Left hindlimb (tissue), 1 donor: ENCODE measurements at places on chromosomes 11 and 22.

- DNase-seq: no peak
These were observed 18.8 kb downstream of the KCTD17 start for GRCh38 chr22:37070334-37070733.

DNA sequence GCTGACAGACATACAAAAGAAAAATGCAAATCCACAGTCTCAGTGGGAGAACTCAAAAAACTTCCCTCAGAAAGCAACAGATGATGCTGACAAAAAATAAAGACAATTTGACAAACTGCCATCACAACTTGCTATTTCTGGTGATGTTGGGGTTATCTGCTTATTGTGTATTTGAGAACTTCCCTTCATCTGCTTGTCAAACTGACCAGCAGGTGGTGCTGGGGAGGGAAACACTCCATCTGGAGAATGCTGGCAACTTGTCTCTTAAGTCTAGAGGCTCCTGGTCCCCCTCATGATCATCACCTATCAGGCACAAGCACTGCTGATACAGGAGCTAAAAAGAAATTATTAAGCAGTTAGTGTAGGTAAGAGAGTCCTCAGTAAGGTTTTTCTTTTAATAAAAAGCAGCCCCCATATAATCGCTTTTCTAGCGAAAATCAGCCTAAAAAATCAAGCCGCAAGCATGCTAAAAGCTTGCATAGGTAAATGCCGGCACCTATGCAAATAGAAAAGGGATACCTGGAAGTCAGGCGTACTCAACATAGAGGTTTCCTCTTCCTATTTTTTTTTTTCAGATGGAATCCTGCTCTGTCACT lies 9.8 kb upstream of the FAM111B start:
- peak; percentile 60 for DNase-seq

- DNase-seq: no peak
These were observed 4.4 kb downstream of the TSPO start for GRCh38 chr22:43155789-43156188.

DNA sequence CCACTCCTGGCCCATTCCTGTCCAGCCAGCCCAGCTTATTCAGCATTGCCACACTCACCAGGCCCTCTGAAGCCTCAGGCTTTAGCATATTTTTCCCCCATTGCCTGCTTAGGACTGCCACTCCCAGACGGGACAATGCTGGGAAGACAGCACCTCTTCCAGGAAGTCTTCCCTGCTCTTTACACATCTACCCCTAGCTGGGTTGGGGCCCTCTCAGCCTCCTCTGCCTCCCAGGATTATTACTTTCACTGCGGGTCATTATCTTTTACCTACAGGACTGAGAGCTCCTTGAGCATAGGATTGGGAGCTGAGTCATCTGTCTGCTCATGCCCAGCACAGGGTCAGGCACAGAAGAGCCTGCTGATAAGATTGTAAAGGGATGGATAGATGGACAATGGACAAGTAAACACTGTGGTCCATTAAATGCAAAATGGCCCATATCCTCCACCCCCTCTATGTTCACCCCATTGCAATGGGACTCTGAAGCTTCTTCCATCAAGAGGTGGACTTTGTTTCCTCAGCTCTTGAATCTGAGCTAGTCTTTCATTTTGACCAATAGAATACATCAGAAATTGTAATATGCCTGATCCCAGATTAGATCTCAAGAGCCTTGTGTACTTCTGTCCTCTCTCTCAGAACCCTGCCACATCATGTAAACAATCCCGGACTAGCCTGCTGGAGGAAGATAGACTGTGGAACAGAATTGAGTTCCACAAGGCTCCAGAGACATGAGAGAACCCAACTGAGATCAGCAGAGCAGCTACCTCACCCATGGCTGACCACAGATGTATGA lies 32.0 kb upstream of the LRRC32 start:
- DNase-seq: no peak

GRCh38 chr11:1445741-1446445 lies 40.7 kb downstream of the MOB2 start:
- DNase-seq: no peak

DNA sequence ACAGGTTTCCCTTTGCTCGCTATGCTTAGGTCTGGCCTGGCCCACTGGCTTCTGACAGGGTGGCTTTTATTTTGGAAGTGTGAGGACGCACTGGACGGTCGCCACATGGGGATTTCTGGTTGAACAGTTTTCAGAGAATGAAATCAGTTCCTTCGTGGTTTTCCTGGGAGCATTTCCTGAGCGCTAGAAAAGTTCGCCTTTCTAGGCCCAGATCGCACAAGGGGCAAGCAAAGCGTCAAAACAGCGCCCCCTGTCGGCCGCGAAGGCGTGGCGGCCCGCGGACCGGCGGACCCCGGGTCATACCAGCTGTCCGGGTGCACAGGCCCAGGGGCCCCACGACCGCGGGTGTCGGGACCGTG lies 12.7 kb upstream of the CYP2R1 start:
- DNase-seq: peak; percentile 84

GRCh38 chr11:14611939-14612338 lies 31.7 kb upstream of the PDE3B start:
- DNase-seq: no peak
